Effector CD4-positive, alpha-beta T cell (primary cell): ENCODE measurements at places on chromosomes 3 and 15.

DNA sequence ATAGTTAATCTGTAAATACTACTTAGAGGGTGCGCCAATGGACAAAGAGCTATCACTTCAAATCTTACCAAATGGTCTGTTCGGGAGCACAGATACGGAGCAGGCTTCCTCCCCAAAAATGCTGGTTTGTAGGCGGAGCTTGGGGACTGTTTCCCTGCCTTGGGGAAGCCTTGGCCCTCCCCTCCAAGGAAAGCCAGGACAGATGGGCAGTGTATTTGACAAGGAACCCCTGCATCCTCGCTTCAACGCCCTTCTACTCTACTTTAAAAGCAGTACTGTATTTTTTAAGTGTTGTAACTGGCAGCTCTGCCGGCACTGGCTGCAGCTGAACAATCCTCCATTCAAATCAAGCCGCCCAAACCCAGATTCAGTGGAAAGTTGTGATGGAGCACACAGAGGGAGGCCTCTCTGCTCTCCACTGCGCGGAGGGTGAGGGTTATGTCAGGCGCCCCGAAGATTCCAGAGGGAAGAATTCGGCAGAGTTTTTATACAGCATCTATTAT lies 83.1 kb upstream of the FNDC3B start:
- no peak for DNase-seq

DNA sequence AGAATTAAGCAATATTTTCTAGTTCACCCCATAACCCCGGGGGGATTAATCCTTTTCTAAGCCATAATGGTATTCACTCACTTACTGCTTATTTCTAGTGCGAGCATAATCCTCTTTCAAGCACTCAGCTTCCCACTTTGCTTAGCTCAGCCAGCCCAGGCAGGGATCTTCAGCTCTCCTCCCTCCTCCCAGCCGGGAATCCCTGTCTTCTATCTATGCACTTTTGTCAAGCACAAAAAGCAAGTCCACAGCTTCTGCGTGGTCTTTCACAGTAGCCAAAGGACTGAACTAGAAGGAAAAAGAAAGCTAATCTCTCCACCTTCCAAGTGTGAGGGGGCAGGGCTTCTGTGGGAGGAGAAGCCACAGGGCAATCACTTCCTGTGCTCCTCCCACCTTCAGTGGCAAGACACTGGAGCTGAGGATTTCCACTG lies 62.8 kb downstream of the PEX5L start:
- no peak for DNase-seq

- no peak for DNase-seq
Observed at GRCh38 chr3:45139372-45140140, 6.6 kb downstream of the CDCP1 start.

DNA sequence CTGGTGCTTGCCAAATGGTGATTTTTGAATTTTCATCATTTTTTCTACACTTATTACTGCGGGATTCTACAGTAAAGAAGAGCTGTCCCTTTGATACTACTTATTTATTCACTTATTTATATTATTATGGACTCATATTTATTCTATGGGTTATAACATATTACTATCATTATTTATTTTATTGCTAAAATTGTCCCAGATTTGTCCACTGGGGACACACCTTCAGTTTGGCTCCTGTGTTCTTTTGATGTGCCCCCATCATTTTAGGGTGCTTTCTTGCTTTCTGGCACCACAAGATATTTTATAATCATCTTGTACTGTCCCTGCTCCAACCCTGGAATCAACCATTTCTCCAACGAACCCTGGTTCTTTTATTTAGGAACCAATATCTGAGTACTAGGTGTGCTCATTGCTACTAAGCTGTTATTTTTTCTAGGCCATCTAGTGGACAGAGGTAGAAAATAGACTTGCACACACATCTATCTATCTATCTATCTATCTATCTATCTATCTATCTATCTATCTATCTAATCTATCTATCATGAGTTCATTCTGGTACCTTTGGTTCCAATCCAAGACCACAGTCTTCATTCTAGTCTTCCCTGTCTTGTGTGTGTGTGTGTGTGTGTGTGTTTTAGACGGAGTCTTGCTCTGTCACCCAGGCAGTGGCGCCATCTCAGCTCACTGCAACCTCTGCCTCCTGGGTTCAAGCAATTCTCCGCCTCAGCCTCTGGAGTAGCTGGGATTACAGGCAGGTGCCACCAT lies 16.0 kb downstream of the SLC22A14 start:
- no peak for DNase-seq

DNA sequence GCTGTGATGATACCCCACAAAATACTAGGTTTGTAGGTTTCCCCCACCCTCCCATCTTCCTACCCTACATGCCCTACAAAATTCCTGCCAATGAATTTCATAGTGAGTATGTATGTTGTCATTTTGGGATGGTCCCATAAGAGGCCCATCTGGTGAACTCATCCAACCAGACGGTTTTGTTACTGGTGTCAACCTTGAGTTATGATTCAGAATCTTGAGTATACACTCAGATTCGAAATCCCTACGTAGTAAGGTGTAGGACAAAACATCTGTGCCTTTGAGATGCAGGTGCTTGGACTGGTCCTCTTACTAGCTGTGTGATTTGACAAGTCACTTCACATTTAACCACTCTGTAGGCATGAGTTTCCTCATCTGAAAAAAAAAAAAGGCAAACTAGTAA lies 3.6 kb downstream of the SIAH2 start:
- DNase-seq: no peak

- DNase-seq: no peak
Observed at GRCh38 chr15:53307952-53308624, 451.4 kb downstream of the WDR72 start.

GRCh38 chr15:99424978-99425656 lies 140.7 kb upstream of the MEF2A start:
- peak; percentile 10 for DNase-seq

- no peak for DNase-seq
Observed at GRCh38 chr3:126496894-126497850, 20.4 kb downstream of the UROC1 start.

DNA sequence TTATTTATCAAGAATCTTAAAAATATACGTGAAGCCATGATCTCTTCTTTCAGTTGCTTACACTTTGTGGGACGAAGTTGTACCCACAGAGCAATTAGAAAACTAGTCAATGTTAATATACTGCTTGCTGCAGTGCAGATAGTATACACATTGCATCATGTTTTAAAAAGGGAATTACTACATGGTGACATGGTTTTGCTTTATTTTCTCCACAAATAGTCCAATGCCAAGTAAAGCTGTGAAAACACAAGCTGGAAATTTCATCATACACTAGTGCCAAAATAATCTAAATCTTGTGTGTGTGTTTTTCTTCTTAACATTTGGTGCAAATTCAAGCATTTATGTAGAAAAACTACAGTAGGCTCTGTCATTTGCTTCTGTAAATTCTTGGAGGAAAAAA lies 233.0 kb downstream of the EPHA3 start:
- DNase-seq: no peak

- no peak for DNase-seq
Observed at GRCh38 chr3:115977866-115978265, 354.6 kb downstream of the GAP43 start.

GRCh38 chr3:73832426-73832825 lies 207.7 kb upstream of the PDZRN3 start:
- DNase-seq: no peak

DNA sequence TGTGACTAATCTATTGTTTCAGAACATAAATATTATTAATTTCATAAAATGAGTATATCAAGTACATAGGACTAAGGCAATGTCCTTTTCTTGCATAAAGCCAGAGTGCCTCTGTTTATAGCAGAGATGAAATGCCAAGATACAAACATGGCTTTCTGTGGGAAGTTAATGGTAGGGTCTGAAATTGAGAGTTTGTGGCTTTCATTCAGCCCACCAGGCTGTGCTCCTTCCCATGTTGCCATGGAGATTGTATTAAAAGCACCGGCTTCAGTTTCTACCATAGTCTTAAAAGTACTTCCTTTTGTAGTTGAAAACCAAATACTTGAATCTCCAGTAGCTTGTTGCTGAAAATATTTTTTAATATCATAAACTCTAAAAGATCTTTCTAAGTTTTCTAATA lies 114.0 kb downstream of the LRRC28 start:
- no peak for DNase-seq

- no peak for DNase-seq
Observed at GRCh38 chr15:99122831-99123712, 18.2 kb downstream of the SYNM start.

DNA sequence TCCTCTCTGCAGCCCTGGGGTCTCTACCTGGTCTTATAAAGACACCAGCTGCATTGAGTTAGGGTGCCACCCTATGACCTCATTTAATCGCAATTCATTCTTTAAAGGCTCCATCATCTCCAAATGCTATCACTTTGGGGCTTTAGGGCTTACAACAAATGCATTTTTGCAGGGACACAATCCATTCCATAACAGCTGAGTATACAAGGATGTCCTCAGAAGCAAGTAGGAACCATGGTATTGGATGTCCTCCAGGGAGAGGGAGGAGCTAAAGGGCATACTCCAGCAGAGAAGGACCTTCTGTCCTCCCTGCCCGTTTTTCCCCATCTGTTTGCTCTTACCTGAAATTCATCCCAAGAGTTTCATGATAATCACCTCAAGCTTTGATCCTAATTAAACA lies 30.3 kb downstream of the UMPS start:
- DNase-seq: no peak

DNA sequence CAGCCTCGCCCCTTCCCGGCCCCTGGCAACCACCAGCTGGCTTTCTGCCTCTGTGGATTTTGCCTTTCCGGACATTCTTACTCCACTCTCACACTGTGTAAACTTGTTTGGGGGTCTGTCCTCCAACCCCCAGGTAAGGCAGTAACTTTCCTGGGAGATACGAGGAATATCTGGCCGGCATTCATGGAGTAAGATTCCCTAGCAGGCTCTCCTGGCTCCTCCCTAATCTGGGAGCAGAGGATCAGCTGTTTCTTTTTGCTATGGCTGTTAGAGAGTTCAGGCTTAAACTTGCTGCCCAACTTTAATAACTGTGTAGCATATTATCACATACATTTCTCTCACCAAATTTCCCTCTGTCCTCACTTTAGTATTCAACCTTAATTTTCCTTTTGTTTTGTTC lies 64.3 kb downstream of the IGF2BP2 start:
- DNase-seq: no peak

DNA sequence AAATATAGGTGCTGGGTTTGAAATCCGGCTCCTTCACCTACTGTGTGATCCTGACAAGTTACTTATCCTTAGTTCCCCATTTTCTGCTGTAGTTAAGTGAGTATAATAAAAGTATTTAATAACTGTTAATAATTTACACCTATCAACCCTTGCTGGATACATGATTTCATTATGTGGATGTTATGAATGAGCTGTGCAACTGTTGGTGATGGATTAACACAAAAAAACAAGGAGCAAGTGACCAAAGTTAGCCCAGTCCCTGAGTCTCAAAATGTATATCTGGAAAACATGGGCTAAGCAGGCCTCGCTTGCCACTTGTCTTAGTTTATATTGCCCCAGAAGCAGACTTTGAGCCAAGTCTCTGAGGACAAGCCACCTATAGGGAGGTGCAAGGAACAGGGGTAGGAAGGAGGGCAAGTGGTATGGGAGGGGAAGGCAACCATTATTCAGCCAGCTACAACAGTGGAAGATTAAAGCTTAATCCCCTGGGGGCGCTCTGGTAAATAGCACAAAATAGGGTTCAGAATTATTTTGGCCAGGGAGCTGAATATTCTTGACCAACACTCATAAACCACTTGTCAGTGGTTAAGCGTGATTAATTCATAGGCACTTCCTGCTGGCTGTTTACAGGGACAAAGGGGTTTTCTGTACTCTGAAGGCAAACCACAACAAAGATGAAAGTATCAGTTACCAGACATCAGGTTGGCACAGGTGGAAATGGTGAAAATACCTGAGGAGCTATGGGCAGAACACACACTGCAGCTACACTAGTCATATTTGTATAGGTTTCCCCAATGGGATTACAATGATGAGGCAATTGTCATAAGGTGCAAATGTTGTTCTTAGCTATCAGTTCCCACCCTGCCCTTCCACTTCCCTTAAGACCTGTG lies 76.2 kb downstream of the TRIM42 start:
- DNase-seq: no peak
